Nephron progenitor cell (in vitro differentiated cells): ENCODE measurements at places on chromosomes 7 and 10.

- no peak for DNase-seq
Measured at GRCh38 chr7:122543891-122544290, 155.0 kb downstream of the RNF133 start.

- DNase-seq = no peak
Measured at GRCh38 chr7:44681645-44682044, 67.0 kb upstream of the ZMIZ2 start.

DNA sequence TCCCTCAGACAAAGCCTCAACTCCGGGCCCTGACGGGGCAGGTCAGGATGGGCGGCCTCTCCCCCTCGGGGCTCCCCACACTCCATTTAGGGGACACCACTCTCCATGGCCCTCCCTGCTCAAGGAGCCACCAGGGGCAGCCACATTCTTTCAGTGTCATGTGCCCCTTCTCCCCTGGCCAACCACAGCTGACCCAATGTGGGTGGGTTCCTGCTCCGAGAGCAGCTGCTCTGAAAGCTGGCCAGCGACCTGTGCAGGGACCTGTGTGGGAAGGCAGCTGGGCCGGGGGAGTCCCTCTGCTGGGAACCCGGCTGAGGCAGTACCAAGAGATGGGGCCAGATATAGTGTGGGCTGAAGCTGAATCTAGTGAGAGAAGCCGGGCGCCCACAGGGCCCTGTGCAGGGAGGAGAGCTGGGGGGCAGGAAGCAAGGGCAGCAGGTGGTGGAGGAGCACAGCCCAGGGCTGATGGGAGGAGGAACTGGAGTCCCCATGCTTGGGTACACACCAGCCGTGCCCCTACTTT is 40.6 kb upstream of the NPFFR1 start:
- DNase-seq = peak; percentile 32

GRCh38 chr7:95261895-95262415 is 62.4 kb downstream of the PON1 start:
- DNase-seq = no peak

DNA sequence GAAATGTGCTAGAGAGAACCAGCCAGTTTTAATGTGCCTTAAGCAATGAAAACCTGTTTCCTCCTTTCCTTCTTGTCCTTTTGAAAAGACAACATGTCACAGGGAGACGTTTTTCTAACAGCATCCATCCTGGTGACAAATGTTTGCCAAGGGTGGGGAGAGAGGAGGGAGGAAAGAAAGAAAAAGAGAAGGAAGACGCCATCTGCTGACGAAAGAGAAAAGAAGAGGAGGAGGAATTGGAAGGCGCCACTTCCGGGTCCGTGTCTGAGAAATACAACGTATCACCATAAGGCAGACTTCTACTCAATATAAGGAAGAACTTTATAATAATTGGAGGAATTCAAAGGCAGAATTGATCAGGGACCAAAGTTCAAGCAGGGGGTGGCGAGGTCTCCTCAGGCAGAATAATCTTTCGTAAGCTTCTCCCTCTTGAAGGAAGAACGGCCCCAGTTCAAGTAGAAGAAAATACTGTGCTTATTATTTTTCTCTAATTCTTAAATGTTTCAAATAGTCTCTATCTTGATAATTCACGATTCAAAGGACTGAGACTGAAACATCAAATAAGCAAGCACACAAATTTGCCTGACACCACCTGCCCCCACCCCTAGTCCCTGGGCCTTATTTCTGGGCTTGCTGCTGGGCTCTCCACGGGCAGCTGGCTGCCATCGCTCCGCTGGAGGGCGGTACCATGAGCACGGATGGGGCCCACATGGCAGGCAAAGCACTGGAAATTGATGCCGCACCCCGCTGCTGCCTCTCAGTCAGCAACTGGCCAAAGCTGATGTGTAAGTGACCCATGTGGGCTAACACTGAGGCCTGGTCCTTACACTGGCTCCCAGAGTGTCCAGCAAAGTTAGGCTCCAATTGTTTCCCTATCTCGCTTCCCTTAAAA is 273.7 kb upstream of the KLF14 start:
- peak; percentile 41 for DNase-seq

DNA sequence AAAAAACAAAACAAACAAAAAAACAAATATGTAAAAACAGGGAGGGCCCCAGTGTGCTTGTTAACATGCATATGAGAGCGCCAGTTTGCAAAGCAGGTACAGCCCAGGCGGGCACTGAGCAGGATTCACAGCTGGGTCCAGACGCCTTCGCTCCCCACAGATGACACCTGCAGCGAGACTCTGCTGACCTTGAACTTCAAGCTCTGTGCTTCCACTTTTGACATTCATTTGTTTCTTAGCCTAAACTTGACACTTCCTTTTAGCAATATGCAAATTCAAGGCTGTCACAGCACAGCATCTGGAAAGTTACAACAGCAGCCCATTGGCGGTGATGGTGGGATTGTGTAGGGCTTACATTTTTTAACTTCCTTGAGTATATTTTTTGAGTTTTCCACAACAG is 88.8 kb upstream of the TNS3 start:
- DNase-seq = no peak

- DNase-seq = no peak
Measured at GRCh38 chr7:146285418-146285817, 168.8 kb downstream of the CNTNAP2 start.

- DNase-seq = no peak
Measured at GRCh38 chr10:75425291-75426079, 5.9 kb upstream of the LRMDA start.

DNA sequence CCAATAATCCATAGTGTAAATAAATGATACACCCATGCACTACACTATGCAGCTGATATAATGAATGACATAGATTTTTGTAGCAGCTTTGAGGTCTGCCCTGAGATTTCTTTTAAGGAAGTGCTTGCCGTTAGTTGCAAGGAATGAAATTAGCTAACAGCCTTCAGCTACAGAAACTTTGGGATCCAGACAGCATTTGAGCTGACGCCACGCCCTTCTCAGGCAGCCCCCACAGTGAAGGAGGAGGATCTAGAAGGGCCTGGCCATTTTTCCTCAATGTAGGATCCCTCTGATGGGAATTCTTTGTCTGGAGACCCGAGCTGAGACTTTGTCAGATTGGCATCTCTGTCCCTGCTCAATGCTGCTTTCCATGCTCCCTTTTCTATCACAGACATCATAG is 6.1 kb upstream of the PDK4 start:
- DNase-seq = no peak

DNA sequence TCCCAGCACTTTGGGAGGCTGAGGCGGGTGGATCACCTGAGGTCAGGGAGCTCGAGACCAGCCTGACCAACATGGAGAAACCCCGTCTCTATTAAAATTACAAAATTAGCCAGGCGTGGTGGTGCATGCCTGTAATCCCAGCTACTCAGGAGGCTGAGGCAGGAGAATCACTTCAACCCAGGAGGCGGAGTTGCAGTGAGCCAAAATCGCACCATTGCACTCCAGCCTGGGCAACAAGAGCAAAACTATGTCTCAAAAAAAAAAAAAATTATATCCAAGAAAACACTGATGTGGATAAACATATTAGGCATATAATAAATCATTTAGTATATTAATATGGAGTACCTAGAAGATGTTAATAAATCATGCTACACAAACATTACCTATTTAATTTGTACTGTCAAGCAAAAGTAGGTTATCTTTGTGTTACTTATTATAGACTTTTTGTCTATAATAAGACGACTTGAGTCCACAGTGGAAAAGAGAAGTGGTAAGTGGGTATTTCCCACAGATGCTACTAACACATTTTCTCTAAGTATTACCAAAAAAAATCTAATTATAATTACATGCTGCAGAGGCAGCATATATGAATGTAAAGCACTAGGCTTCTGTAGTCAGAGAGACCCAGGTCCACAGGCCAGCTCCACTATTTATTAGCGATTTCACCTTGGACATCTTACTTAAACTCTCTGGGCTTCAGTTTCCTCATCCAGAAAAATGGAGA is 34.5 kb downstream of the DNMBP start:
- no peak for DNase-seq

DNA sequence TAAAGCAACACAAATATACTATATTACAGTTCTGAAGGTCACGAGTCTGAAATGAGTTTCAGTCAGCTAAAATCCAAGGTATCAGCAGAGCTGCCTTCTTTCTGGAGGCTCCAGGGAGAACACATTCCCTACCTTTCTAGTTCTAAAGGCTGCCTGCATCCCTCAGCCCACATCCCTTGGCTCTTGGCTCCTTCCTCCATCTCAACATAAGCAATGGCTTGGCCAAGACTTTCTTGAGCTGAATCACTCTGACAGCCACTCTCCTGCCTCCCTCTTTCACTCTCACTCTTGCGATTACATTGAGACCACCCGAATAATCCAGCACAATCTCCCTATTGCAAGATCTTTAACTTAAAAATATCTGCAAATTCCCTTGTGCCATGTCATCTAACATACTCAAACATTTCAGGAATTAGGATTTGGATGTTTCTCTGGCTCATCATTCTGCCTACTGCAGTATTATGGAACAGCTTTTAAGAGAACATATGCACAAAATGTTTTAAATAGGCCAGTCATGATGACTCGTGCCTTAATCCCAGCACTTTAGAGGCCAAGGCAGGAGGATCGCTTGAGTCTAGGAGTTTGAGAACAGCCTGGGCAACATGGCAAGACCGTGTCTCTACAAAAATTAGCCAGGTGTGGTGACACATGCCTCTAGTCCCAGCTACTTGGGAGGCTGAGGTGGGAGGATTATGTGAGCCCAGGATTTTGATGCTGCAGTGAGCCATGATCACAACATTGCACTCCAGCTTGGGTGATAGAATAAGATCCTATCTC is 144.2 kb upstream of the VSTM2A start:
- DNase-seq = no peak

DNA sequence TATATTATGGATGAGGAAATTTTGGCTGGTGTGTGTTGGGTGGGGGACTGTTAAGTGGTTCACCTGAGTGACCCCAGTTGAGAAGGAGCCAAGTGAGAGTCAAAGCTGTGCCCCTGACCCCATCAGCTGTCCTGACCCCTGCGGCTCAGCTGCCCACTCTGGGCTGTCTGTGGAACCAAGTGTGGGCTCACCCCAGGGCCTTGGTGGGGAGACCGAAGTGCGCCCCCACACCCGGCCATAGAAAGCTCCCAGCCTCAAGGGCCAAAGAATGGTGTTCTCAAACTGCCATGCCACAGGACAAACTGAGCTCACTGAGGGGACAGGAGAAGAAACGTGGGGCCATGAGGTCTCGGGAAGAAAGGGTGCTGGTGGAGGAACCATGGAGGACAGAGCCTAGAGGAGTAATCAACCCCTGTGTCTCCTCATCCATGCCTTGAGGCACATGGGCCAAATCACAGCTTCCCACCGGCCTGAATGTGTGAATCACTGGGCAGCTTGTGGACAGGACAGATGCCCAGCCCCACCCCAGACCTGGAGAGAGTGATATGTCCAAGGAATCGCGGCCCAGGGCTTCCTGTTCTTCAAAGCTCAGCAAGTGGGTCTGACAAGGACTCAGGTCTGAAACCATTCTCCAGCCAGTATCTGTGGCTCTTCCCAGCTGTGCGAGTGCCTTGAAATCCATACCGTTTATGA is 86.2 kb upstream of the CACUL1 start:
- no peak for DNase-seq

DNA sequence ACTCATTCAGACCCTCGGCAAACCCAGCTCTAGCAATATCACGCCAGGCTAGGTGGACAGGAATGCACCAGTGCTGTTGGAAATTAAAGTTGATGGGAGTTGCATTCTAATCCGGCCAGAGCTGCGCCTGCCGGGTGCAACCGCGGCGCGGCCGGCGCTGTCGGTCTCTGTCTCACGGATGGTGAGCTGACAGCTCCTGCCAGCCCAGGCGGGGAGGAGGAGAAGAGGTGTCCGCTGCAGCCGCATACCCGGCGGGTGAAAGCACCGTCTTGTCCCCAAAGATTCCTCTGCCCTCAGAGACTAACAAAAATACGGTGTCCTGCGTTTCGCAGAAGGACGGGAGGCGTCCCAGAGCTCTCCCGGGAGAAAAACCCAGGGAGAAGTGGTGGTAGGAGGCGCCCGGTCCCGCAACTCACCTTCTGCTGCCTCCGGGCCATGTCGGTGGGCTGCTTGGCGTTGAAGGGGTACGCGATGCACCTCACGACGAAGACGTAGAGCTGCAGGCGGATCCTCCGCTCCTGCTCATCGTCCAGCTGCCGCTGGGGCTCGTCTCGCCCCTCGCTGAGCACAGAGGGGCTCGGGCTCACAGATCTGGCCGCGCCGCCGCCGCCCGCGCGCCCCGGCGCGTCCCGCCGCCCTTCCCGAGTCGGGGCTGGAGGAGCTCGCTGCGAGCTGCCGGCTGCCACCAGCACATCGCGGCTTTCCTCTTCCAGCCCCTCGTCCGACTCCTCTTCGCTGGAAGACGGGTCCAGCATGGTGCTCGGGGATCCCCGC is 490 bp downstream of the CADPS2 start:
- DNase-seq = peak; percentile 59

- DNase-seq = no peak
Measured at GRCh38 chr7:81903115-81903514, 133.3 kb upstream of the HGF start.

GRCh38 chr7:50653981-50654425 is 88.8 kb upstream of the DDC start:
- no peak for DNase-seq

DNA sequence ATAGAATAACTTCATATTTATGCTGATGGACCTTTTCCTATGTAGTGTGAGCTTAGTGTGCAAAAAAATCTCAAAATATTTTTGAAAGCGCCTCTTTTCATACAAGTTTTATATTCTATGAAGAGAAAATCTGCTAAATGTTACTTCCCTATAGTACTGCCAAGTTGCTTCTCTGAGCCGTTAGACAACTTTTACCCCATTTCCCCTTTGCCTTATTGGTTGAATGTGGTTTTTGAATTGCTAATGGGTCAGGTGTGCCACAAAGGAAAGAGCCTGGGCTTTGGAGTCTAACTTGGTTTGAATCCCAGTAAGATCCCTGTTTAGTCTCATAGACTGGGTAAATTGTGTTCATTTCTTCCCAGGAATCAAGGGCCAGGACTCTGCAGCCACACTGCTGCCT is 261.5 kb downstream of the SNX10 start:
- no peak for DNase-seq
